ENCODE measurements at places on chromosomes 1 and 21.

- DNase-seq = no peak
Observed at GRCh38 chr1:166969074-166969677, 6.2 kb downstream of the ILDR2 start.

DNA sequence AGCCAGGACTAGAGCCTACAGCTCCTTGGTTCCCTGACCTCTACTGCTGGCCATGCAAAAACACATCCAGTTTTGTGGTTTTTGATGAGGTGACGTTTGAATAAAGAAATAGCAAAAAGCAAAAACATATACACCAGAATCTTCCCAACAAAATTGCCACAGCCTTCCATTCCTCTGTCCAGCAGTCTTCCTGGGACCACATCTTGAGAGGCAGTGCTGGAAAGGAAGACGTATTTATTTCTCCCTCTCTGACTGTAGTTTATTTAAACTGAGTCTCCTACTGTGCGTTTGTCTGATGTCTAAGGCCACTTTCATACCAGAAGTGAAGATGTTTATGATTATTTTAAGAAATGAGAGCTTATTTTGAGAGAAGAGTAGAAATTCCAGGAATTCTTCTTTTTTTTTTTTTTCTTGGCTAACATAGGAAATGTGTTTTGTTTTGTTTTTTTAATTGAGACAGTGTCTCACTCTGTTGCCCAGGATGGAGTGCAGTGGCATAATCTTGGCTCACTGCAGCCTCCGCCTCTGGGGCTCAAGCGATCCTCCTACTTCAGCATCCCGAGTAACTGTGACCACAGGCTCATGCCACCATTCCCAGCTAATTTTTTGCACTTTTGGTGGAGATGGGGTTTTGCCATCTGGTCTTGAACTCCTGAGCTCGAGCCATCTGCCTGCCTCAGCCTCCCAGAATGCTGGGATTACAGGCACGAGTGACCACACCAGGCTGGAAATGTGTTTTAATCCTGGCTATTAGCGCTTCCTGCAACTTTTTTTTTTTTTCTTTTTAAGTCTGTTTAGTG, 118.5 kb downstream of the ITSN1 start:
- DNase-seq = no peak

DNA sequence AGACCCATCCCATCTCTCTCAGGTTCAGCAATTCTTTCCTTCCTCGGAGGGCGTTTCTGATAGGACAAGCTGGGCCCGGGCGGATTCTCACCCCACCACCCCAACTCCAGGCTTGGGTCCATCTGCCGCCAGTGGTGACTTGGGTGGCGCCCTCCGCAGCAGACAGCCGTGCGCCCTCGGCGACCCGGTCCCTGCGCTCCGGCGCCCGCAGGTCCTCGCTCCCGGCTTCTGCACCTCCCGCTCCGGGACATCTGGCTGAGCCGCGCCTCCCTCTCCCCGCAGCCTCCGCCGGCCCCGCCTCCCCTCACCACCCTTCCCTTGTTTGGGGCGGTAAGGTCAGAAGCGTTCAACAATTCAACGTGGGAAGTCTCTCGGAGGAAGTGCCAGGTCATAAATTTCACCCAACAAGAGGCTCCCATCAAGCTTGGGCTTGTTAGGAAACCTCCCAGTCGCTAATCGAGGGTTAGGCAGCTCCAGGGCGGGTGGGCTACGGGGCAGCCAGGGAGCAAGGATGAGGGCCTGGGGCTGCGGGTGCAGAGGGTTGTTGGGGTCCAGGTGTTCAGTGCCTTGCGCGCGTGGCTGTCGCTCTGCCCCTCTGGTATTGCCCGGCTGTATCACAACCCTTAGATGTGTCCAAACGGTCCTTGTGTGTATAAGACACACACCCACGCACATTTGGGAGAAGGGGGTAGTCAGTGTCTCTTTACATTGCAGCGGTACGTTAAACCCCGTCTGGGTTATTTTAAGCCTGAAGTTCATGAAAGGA, 39.8 kb downstream of the OLIG1 start:
- no peak for DNase-seq

- DNase-seq = no peak
Observed at GRCh38 chr1:79322511-79323027, 316.0 kb upstream of the ADGRL4 start.

DNA sequence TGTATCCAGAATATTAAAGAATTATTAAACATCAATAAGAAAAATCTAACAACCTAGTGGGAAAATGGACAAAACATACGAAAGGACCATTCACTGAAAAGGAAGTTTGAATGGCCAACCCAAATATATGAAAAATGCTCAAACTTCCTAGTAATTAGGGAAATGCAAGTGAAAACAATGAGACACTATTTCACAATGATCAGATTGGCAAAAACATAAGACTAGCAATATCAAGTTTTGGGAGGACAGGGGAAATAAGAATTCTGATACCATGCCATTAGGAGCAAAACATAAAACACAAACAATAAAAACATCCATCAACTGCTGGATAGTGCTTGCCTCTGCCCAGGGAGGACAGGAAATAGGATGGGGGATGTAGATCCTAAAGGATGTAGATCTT, 14.3 kb downstream of the XCL2 start:
- no peak for DNase-seq

GRCh38 chr1:19382222-19382621, 70.1 kb downstream of the SLC66A1 start:
- no peak for DNase-seq

GRCh38 chr1:73537400-73537799, 660.6 kb downstream of the LRRIQ3 start:
- no peak for DNase-seq

DNA sequence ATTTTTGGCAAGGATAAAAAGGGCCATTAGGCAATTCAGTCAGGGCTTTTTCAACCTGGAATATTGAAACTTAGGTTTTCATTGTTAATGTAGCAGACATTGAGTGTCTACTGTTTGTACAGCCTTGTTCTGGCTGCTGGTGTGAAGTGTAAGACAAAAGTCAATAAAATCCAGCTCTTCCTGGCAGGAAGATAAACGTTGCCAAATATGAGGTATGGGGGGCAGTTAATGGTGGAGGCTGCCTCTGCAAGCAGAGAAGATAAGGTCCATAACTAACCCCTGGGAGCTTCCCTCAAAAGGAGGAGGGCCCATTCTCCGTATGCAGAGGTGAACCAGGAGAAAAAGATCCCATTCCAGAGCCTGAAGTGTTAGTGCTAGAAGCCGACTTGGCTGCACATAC, 19.5 kb upstream of the SHE start:
- no peak for DNase-seq

GRCh38 chr1:186792870-186793581, 35.7 kb upstream of the PLA2G4A start:
- no peak for DNase-seq

DNA sequence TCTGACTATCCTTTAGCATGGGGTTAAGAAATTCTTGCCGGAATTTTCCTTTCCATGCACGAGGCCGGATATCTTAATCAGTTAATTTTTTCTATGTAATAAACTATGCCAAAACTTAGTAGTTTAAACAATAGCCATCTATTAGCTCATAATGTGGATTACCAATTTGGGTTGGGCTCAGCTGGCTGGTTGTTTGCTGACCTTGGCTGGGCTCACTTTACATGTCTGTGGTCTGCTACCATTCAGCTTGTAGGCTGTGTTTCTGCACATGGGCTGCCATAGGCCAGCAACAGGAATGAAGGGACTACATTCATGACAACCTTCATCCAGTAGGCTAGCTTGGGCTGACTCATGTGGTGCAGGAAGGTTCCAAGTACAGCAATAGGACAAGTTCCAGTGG, 56.0 kb upstream of the NTPCR start:
- DNase-seq = no peak

GRCh38 chr1:117712621-117713020, 106.8 kb downstream of the TENT5C start:
- DNase-seq = no peak

DNA sequence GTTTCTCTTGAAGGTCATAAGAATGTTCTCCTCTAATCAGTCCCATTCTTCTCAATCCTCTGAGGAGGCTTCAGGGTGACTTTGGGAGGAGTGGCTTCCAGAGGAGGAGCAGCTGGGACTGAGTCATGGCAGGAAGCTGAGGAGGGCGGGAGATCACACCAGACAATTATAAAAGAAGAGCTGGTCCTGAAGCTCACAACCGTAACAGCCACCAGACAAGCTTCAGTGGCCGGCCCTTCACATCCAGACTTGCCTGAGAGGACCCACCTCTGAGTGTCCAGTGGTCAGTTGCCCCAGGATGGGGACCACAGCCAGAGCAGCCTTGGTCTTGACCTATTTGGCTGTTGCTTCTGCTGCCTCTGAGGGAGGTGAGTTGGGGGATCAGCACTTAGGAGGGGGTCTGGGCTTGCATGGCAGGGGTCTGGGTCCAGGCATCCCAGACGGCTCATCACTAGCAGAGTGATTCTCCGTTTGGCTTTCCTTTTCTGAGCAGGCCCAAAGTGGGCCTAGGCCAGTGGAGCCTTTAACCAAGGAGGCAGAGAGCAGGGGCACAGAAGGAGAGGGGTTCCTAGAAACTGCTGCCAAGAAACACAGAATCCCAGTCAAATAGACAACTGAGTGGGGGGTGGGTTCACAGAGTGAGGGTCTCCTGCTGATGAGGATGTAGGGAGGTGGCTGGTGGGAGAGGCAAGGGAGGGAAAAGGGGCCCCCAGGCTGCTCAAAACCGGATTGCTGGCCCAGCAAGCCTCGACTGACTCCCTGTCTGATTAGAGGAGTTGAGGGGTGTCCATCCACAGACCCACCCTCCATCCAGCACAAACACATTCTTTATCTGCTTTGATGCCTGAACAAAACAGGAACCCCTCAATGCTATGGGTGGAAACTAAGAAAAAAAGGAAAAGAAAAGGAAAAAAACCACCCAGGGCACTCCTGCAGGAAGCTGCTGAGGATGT, at the start of gene ECM1:
Gene ECM1 (plus strand): TSS at position 198 of the 953 bp plus-strand sequence. CDS start 101 bp downstream, at position 299.
- DNase-seq = no peak

DNA sequence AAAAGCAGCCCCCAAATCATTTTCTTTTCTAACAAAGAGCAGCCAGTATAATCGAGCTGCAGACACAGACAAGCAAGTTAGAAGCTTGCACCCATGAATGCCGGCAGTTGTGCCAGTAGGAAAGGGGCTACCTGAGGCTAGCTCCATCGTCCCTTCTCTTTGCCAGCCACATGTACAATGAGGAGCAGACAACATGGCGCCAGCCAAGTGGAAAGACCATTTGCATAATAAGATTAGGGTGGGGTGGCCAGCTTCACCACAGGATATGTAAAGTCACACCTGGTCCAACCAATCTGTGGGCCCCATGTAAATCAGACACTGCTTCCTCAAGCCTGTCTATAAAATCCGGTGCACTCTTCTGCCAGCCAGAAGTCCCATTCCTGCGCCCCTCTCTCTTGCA, 103.7 kb downstream of the CCDC185 start:
- DNase-seq = peak; percentile 3

DNA sequence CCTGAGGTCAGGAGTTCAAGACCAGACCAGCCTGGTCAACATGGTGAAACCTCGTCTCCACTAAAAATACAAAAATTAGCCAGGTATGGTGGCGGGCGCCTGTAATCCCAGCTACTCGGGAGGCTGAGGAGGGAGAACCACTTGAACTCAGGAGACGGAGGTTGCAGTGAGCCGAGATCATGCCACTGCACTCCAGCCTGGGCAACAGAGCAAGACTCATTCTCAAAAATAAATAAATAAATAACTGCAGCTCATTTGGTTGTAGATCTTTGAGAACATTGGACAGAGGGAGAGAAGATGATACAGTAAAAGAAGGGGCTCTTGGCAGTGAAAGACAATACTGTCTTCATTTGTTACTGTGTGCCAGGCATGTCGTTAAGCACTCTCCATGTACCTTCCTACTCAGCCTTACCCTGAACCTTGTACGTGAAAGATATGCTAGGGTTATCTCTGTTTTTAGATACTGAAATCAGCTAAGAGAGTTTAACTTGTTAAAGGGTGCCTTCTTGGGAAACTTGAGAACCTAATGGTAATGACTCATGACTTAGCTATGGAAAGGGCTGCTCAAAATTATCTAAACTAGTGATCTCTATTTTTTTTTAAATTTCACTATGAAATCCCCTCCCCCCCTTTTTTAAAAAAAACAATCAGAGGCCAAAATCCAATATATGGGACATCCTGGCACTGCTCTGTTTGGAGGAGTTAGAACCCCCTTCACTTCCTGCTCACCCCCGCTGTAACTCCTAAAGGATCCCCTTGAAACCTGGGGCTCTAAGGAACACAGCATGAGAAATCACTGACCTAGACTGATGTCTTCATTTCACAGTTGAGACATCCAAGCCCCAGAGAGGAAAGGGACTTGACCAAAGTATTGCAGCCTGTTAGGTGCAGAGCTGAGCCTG, 6.8 kb upstream of the KPNA6 start:
- DNase-seq = no peak

All from right hindlimb (tissue), 1 donor.